NCI-H1105 treated with DMSO at 0.1 percent for 48 hours (cell line): ENCODE measurements at places on chromosomes 12 and 14.

- no peak for DNase-seq
These were observed 4.0 kb downstream of the KRT5 start for GRCh38 chr12:52515927-52516831.

DNA sequence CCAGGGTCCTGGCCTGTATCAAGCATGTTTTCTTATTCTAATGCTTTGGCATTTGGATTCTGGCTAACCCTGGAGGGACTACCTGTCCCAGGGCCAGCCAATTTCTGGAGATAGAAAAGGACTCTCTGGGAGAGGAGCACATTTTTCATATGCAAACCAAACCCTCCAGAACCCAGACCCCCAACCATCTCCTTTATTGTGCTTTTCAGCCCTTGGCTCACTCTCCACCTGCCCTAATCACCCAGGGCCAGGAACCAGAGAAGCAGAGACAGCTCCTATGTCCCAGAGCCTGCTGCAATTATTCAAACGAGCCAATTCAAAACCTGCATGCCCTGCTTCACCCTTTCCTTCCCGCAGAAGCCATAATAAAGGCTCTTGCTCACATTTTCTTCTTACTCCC is 23.8 kb downstream of the HSPB8 start:
- DNase-seq, result no peak

DNA sequence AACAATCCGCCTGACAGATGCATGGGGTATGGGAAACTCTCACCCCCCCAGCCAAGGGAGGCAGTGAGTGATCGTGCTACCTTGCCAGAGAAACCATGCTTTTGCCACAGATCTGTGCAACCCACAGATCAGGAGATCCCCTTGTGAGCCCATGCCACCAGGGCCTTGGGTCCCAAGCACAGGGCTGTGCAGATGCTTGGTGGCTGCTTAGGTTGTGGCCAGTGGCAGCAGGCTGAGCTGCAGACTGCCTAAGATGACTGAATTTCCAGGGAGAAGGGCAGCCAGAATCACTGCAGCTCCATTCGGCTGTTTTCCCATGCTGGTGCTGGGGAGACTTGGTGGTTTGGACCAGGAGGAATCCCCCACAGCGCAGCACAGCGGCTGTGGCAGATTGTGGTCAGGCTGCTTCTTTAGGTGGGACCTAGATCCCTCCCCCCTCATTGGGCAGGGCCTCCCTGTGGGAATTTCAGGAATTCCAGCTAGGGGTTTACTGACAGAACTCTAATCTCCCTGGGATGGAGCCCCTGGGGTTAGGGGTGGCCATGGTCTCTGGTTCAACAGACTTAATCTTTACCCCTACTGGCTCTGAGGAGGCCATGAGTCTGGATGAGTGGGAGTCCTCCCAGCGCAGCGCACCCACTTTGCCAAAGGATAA is 264.6 kb upstream of the DAAM1 start:
- DNase-seq, result no peak

- DNase-seq, result peak; percentile 10
These were observed 14.2 kb downstream of the ZFYVE21 start for GRCh38 chr14:103729496-103730448.

DNA sequence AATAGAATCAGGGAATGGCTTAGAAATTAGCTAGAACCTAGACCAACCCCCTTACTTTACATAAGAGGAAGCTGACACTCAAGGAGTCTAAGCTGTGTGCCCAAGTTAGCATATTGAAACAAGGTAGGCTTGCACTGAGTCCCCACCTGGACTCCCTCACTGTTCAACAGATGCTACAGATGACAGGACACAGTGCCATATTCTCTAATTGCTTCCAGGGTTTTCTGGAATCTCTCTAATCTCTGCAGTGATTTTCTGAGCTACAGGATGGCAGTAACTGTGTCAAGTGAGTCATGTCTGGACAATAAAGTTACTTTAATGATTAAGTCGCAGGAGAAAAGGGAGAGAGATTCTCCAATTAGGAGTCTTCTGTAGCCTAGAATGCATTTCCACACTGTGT is 35.8 kb downstream of the AKAP6 start:
- no peak for DNase-seq

- DNase-seq, result no peak
These were observed 890.2 kb downstream of the DIO2 start for GRCh38 chr14:79321070-79321469.

- DNase-seq, result no peak
These were observed 106.1 kb upstream of the FSCB start for GRCh38 chr14:44613061-44613712.

DNA sequence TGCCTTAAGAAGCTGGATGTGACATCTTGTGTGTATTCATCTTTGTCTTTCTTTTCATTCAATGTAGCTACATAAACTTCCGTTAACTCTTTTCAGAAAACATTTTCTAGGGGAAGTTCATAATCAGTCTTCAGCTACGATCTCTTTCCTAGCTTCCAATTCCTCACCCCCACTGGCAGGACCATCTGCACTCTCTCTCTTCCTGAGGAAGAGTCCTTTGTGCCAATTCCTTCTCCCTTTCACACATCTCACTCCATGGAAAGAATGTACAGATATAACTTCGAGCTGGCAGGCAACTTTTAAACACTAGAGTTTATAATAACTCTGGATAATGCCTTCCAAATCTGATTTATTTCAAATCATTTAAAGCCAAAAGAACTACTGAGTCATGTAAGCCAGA is 495.7 kb downstream of the GALC start:
- no peak for DNase-seq

DNA sequence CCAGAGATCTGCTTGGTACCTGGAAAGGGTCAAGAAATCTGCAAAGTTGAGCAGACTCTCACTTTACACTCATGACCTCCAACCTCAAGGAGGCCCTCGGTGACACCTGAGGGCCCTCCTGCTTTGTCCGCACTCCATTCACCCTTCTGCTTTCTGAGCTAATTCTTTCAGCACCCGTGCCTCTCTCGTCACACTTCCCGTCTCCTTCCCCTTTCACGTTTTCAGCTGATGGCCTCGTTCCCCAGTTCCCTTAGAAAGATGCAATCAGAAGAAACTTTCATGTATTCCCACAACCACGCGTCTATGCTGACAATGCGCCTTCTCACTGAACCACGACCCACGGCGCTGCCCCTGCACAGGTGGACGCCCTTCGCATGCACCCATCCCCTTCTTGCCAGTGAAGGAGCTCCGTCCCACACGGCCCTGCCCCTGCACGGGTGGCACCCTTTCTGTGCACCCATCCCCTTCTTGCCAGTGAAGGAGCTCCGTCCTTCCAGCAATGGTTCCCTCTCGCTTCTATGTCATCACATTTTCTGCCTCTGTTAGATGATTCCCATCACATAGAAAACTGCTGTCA is 340.1 kb upstream of the FKBP4 start:
- no peak for DNase-seq

GRCh38 chr12:112962561-112962960 is 15.8 kb upstream of the OAS2 start:
- DNase-seq, result no peak

DNA sequence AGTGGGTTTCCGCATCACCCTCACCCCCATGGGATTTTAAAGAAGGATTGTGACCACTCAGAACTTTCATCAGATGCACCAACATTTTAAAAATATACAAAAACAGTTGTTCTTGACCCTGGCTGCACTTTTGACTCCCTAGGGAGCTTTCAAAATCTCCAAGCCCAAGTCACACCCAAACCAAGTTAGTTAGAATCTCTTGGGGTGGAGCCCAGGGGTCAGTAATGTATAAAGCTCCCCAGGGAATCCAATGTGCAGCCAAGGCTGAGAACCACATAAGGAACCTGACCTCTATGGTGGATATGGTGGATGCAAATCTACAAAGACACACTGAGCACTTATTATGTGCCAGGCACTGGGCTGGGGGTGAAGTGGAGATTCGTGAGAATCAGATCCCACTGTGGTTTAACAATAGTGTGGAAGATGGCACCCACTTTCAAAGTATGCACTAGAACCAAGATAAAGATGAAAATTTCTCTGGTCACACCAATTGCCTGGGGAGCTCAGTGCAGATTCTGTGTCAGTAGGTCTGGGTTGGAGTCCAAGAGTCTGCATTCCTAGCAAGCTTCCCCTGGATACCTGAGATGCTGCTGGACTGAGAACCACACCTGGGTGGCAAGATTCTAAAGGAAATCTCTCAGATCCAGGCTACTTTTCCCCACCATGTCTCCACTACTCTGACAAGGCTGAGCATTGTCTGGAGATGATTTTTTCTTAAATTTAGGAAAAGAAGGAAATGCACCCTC is 18.9 kb upstream of the CMKLR1 start:
- DNase-seq, result no peak

- DNase-seq, result no peak
These were observed 1038.3 kb downstream of the BCL11B start for GRCh38 chr14:98233656-98234055.

DNA sequence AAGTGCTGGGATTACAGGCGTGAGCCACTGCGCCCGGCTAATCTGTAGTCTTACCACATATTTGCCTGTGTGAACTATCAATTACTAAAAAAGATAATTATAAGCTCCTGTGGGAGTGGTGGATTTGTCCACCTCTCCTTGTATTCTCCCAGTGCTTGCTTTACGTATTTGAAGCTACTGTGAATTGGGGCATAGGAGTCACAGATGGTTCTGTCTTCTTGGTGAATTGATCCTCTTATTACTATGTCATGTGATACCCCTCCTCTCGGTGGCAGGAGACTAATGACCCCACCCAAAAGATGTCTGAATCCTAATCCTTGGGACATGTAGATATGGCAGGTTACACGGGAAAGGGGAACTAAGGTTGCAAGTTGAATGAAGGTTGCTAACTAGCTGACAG is 11.8 kb downstream of the GPR132 start:
- DNase-seq, result no peak

DNA sequence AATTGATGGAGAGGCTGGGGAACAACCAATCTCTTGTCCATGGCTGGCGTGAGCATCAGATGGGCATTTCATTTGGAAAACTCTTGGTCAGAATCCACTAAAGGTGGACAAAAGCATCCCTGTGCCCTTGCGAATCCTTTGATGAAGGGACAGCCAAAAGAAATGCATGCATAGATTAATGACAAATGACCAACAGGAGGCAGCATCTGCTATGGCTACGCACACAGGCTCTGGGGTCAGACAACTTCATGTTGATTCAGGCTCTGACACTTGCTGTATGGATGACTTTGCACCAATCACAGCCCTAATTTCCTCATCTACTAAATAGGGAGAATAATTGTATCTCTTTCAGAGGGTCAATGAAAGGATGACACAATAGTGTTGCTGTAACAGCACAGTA is 117.5 kb downstream of the ASCL4 start:
- DNase-seq, result no peak

DNA sequence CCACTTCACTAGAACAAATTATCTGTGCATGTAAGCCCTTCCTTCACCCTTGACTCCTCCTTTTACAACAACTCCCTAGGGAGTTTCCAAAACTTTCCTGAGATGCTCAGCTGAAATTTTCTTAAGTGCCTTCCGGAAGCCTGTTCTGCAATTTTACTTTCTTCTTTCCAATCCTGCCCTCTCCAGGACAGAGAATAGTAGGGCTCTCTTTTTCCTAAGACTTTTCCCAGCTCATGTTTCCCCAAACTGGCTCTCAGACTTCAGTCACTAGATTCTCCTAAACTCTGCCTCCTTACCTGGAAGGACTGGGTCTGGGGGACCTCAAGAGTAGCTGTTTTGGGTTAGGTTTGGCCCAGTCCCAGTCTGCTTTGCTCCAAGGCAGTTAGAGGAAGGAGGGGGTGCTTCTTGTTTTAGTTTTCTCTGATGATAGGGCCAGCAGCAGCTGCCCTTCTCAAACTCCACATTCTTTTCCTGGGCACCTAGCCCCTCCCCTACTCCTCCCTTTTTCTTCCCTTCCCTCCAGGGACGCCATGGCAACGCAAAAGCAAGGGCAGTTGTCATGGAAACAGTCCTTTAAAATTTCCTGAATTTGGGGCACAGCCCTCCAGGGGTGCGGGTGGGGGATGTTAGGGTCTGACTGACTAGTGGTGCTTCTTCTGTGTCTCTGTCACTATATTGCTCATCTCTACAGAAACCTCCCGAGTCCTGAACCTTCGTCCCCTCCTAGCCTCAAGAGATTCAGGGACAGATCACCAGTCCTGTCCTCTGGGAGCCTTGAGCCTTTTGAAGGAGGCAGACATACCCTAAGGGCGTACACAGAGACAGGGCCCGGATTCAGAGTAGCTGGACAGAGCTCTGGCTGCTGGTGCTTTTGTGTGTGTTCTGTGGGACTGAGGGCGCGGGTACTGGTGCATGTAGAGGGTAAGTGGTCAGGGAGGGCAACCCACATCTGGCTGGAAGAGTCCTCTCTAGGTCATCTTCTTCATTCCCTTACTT is 17.0 kb downstream of the PPP1R1A start:
- no peak for DNase-seq

DNA sequence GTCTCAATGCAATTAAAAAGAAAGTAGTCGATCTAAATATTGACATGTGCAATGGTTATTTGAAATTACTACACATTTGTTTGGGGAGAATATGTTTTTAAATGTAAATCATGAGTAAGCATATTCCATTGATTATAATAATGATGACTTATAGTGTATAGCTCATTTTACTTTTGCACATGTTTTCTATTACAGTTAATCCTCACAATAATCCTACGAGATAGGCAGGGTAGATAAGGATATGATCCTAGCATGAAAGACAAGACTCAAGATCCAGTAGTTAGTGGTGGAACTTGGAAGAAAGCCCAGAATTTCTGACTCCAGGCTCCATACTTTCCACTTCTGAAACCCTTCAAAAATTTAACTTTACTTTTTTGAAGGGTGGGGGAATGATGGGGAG is 94.0 kb downstream of the NAV3 start:
- DNase-seq, result no peak

DNA sequence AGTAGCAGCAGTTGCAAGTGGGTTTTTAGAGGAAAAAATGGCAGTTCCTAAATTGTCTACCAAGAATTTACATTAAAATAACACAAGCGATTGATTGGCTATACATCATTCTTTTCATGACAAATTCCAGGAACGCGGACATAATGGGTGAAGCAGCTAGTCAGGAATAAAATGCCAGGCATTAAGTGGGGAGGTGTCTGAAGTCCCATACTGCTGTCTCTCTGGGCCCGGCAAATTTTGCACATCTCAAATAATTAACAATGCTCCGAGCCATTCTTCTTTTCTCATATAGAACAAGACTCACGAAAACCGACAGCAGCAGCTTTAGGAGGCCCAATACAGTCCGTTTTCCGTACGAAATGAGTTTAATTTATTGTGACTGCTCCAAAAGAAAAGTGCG is 696 bp downstream of the RPL36AL start:
- DNase-seq, result no peak

DNA sequence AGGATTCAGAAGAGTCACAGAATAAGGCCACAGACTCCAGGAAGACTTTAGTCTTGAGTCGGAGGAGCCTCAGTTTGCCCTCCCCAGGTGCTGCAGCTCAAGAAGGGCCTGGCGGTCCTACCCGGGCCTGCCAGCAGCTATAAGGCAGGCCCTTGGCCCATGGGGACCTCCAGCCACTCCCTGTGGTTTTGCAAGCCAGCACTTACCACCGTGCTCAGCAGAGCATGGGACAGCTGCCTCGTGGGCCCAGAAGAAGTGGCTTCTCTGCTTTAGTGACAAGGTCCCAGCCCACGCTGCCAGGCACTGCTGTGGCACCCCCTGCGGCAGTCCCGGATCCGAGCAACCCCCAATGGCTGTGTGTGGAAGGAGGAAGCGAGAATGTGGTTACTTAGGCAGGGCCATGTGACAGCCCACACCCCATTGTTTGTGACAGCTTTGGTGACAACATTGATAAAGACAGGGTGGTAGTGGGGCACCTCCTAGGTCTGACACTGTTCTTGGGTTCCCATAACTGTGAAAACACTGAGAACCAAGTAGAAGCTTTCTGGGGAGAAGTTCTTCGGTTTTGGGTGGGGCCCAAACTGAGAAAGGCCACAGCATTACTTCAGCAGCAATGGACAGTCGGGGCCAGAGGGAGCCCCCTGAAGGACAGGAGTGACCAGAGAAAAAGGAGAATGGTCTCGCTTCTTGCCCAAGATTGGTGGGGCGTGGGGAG is at the start of gene SELPLG:
TSS of gene SELPLG (minus strand) at position 361 of the 715 bp plus-strand sequence. CDS start 9,587 bp downstream, outside the sequence.
- DNase-seq, result no peak
